NCI-H1417 (cell line): ENCODE measurements at places on chromosomes 6 and 20.

GRCh38 chr6:116266803-116267202 is 12.9 kb downstream of the TSPYL1 start:
- no peak for DNase-seq

- DNase-seq = no peak
These were observed 461.0 kb downstream of the TBC1D32 start for GRCh38 chr6:120873125-120873865.

GRCh38 chr6:64376394-64376793 is 740.8 kb downstream of the PHF3 start:
- no peak for DNase-seq

GRCh38 chr6:72959821-72960220 is 265.5 kb downstream of the KHDC1L start:
- DNase-seq = no peak

DNA sequence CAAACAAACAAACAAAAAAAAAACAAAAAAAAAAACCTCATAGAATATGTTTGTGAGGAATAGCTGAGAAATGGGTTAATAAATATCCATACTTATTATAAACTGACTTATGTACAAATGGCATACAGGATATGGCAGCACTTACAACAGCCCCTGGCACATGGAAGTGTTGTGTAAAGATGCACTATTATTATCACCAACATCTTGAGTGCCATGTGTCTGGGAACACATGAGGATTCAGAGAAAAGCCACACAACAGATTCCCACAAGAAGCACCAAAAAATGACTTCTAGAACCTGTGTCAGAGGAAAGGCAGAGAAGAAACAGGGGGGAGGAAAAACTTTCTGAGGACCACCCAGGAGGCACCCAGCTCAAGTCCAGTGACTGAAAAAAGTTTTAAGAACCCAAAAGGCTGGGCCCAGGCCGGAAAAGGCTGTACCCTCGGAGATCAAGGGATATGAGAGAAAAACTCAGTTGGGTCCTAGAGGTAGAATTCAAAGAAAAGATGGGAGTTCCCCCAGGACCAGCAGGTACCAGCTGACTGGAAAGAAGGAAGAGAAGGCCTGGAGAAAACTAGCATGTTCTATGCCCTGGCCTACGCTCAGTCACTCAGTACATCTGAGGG is 9.4 kb upstream of the TAF8 start:
- no peak for DNase-seq

DNA sequence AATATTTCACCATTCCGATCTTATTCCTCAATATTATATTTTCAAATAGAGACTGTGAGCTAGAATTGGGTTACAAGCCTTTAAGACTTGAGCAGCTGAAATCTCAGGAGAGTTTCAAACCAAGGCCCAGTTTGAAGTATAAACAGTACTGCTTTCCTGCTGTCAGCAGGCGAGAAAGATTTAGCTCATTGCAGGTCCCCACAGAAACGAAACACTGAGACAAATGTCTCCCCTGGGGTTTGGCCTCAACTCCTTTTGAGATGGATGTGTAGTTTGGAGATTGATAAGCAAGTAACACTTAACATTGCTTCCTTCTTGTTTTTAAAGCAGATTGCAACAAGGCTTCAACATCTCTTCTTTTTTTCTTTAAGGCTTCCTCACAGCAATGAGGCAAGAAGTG is 22.4 kb upstream of the GLP1R start:
- no peak for DNase-seq

- peak; percentile 68 for DNase-seq
These were observed 56.5 kb downstream of the GPR6 start for GRCh38 chr6:110034667-110035036.

DNA sequence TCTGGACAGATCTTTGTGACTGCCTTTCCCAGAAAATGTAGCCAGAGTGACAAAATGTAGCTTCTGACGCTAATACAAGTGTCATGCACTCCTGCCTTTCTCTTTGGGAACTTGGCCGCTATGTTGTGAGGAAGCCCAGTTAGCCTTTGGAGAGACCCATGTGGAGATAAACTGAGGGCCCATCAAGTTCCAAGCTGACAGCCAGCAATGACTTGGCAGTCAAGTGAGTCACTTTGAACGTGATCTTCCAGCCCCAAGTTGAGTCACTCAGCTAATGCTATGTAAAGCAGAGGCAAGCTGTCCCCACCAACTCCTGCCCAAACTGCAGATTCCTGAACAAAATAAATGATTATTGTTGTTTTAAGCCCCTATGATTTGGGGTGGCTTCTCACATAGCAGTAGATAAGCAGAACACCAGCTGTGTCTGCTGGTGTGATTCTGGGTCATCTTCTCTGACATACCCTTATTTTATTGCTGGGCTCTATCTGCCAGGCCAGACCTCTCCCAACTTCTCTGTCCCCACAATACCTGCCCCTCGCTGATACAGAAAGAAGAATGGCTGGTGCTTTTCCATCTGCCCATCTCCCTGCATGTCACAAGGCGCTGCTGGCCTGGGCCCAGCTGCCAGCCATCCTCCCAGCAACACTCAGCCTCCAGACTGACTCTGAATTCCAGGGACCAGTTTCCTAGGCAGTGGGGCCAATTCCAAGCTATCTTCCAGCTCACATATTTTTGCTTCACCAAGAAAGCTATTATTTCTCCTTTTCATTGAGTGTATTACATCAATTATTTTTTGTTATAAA is 274.8 kb downstream of the LRFN2 start:
- no peak for DNase-seq

GRCh38 chr6:41162687-41163418 is at the start of gene TREM2:
Gene TREM2 (minus strand): TSS chr6:41163116. CDS start chr6:41163082, 34 bp downstream.
- no peak for DNase-seq

GRCh38 chr6:128763599-128764300 is 119.2 kb upstream of the LAMA2 start:
- no peak for DNase-seq

- DNase-seq = no peak
These were observed 1.4 kb downstream of the PHF20 start for GRCh38 chr20:35773154-35773751.

DNA sequence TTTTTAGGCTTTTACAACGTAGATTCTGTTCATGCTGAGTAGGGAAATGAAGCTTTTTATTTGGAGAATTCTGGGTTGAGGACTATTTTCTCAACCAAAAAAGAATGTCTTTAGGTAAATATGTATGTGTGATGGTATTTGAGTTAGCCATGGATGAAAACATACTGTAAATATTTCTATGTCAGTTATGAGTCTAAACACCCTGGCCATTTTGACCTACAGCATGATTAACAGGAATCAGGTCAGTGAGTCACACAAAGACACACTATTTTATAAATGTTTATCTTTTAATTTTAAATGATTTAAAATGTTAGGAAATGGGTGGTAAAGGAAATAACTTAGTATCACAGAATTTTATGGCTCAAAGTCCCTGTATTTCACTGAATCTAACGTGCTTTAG is 851.7 kb upstream of the MAP3K7 start:
- no peak for DNase-seq

DNA sequence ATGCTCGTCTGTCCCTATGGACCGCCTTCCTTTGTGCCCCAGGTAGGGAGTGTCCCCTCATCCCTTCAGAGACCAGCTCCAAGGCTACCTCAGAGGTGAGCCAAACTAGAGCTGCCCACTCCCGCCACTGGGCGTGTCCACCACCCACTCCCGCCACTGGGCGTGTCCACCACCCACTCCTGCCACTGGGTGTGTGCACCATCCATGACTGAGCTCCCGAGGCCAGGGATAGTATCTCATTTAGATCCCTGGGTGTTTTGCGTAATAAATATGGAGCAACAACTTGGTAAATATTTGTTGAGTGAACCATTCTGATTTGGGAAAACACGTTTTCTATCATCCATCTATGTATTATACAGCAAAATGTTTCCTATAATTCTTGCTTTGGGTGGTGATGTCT is 68.8 kb downstream of the ZBTB2 start:
- DNase-seq = no peak

DNA sequence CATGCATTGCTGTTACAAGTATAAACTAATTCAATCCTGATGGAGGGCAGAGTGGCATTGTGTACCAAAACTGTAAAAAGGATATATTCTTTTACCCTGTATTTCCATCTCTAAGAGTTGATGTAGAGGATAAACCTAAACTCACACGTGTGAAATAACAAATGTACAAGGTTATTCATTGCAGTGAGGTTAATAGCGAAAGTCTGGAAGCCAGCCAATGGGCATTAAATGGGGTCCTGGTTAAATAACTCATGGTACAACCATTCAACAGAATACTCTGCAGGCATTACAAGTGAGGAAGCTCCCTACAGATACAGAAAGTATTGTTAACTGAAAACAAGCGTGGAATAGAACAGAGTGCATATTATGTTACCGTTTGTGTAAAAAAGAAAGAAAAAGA is 56.9 kb downstream of the BCAS1 start:
- no peak for DNase-seq

GRCh38 chr6:43972913-43973300 is 154.3 kb downstream of the MRPL14 start:
- DNase-seq = no peak

DNA sequence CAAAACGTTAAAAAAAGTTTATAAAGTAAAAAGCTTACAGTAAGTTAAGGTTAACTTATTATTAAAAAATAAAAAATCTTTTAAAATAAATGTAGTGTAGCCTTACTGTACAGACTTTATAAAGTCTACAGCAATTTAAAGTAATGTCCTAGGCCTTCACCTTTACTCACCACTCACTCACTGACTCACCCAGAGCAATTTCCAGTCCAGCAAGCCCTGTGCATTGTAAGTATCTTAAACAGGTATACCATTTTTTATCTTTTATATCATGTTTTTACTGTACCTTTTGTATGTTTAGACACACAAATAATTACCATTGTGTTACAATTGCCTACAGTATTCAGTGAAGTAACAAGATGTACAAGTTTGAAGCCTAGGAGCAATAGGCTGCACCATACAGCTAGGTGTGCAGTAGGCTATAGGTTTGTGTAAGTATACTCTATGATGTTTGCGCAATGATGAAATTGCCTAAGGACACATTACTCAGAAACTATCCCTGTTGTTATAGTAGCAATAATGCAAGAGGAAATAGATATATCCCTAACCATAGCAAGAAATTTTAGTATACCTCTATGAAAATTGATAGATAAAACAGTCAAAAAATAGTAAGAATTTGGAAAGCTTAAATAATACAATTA is 39.5 kb downstream of the FBXO5 start:
- no peak for DNase-seq

DNA sequence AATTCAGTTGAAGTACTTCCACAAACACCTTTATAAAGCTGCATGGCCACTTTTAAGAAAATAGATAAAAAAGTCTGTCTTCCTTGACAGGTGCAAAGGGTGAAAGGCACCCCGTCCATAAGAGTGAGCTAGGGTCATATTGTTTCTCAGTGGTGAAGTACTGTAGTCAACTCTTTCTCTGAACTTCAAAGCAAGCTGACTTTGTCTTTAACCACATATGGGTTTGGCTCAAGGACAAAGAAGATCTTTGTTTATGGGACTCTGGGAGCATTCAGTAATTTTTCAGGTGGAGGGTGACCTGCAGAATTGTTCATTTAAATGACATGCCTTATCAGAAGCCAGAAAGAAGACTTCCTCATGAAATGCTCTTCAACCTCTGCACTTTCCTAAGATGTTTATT is 49.3 kb upstream of the KLHL31 start:
- no peak for DNase-seq

DNA sequence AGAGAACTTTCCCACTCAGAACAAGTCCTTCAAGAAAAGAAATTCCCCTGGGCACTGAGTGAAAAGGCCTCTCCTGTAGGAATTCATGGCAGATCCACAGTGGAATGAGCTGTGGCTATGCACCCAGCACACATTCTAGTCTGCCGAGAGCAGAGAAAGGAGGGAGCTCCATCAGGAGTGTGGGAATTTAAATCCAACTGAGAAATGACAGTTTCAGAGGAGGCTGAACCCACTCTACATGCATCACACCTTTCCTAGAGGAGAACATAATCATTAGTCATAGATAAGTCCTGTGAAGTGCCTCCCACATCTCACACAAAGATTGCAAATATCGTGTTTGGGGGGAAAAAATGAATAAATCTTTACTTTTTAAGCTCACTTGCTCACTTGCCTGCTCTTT is 530.2 kb upstream of the HTR1E start:
- DNase-seq = no peak

DNA sequence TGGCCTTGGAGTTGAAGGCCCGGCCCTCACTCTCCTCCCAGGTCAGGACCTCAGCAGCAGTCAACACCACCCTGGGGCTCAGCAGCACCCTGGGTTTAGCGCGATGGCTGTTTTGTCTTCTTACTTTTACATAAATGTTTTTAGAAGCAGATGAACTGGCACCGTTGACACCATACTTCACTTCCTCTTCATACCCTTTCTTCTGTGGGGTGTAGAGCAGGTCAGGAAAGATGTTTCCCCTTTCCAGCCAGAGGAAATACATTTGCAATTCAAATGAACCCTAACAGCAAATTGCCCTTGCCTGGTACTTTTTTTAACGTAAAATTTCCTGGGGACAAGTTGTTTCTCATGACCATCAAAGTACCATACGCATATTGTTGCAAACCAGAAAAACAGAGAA is 54.7 kb upstream of the SNX9 start:
- DNase-seq = no peak

DNA sequence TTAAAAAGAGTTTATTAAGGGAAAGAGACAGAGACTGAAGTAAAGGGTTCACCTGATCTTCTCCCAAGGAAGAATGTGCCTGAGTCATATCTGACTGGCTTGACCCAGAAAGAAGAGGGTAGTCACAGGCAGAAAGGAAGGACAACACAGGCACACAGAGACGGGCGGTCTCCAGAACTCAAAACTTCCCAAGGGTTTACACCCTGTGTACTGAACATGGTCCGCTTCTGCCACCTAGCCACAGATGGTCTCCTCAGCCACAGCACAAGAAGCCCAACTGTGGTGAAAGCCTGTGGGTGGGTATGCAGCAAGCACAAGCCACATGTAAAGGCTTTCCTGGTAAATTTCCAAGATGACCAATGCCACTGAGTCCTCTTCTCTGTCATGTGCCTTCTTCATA is 17.2 kb downstream of the UNC5CL start:
- no peak for DNase-seq

- no peak for DNase-seq
These were observed 80.0 kb upstream of the FUT9 start for GRCh38 chr6:95935736-95936135.

- DNase-seq = no peak
These were observed 34.6 kb upstream of the NKX2-2 start for GRCh38 chr20:21548390-21549035.

- no peak for DNase-seq
These were observed 23.9 kb downstream of the CD83 start for GRCh38 chr6:14141351-14142062.

DNA sequence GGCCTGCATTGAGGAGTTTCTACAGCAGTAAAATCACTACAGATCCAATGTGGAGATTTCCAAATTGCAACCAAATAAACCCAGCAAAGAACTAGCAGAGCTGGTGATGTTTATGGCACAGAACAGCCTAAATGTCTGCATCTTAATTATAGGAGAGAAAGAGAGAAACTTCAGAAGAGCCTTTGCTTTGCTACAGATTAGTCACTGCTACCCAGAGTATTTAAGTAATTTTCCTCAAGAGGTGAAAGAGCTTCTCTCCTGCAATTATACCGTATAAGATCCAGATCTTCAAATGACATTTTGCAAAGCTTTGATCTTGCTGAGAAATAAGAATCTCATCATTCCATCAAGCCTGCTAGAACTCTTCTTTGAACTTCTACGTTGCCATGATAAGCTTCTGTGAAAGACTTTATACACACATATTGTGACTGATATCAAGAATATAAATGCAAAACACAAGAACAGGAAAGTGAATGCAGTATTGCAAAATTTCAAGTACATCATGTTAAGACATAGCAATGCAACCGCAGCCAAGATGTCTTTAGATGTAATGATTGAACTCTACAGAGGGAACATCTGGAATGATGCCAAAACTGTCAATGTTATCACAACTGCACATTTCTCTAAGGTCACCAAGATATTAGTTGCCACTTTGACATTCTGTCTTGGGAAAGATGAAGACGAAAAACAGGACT is 48.0 kb downstream of the MKKS start:
- DNase-seq = no peak
